NCI-H748 treated with DMSO at 0.1 percent for 48 hours (cell line): ENCODE measurements at places on chromosomes 3 and 15.

DNA sequence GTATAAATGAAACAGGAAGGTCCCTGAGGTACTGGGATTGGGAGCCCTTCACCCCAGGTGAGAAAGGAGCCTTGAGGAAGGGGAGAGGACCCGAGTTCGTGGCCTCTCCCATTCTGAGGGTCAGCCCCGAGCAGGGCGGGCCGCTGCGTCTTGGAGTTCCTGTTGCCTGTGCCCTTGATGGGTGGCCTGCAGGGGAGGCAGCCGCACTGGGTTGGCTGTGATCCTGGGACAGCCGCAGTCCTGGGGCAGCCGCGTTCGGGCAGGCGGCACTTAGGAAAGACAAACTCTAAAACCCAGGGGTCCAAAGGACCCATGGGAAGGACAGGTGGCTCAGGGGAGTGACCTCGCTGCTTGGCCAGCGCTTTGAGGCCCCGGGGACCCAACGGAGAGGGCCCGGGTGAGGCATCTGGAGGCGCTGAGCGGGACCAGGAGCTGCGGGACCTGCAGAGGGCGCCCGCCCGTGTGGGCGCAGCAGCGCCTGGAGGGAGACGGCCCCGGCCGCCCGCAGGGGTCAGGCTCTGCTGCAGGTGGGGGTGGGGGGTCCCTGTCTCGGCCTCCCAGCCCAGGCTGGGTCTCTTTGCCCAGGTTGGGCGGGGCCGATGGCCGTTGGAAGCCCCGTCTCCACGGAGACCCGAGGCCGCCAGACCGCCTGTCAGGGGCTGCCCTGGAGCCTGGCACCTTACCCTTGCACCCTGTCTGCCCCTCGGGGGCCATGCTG is 65.1 kb downstream of the HMCES start:
- DNase-seq, result no peak

DNA sequence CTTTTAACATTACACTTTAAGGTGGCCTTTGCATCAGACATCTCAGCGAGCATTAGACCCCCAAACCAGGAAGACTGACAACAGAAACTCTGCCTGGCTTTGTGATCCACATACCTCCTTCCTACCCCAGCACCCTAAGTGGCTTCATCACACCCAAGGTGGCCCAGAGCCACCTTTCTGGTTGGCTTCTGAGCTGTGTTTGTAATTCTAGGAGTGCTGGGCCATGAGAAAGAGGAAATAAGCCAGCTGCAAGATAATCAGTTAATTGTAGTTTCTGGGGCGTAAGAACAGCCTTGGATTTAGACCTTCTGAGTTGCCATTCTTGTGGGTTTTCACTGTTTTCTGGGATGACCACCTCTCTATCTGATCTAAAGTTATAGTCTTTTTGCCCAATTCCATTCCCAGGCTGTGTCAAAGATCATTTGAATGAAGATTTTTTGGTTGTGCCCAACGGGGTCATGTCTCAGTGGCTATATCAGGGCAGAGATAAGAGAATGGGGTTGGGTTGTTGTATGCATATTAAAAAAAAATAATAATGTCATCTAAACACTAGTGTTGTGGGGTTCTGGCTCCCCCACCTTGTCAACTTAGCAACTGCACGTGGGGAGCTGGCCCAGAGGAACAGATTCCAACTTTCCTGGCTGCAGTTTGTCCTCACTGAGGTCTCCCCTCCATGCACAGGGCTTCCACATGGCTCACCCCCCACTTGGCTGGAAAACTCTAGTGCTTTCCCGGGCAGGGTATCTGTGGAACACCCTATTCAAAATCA is 234.8 kb upstream of the WNT5A start:
- no peak for DNase-seq

DNA sequence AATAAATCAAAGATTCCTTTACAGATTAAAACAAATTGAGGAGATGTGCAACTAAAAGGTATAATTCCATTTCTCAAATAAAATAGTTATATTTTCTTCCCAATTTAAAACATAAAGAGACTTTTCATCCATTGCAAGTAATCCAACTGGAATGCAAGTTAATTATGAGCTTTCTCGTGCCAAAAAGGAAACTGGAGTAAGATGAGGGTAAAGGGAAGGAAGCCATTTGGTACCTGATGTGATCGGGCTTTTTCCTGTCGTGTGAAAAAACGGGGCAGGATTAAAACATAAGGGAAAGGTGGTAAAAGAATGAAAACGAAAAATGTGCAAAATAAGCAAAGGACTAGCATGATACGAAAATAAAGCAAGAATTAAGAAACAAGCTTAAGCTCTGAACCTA is 41.8 kb upstream of the XXYLT1 start:
- no peak for DNase-seq

DNA sequence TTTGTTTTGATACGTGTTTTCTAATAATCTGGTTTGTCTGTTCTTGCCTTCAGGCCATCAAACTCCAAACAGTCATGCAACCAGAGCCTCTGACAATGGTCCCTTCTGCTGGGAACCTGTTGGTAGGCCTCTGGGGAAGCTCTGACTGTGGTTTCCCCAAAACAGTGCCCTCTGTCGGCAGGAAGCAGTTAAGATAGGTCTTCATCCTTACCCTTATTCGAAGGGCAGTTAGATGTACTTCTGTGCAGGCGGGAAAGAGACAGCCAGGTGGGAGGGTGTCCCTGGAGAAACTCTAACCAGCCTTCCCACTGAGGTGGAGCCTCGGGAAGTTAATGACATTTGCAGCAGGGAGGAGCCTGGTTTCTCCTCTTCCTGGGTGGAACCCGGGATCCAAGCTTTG is 81.6 kb upstream of the CHMP2B start:
- DNase-seq, result no peak

DNA sequence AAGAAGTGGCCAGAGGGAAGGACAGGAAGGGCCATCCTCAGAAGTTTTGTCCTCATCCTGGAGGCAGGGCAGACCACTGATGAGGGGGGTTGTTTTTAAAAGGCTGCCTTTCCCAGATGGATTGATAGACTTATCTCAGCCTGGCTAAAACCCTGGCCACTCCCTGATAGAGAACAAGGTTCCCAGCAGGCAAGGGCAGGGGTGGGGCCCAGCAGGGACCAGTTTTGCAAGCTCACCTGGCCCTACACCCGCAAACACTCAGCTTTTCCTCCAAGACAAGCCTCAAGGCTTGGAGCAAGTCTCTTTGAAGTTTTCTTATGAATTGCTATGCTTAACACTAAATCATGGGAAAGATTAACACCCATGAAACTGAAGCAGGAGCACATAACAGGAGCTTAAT is 9.1 kb downstream of the LIPC start:
- DNase-seq, result no peak

DNA sequence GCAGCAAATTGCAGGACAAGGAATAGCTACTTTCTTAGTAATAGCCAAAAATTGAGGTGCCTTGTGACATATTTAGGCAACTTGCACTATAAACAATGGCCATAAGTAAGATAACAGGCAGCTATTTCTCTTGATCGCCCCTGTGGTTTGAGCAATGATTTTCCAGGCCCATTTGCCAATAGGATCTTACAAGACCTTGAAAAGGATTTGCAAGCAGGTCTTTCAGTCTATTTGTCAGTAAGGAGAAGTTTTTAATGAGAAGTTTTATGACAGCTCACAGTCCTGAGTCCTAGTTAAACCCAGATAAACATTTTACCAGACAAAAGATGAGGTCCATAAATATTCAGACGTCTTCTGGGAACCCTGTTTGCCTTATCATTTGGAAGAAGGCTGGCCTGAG is 645.5 kb downstream of the RBMS3 start:
- no peak for DNase-seq

- DNase-seq, result no peak
Observed at GRCh38 chr15:74793135-74794028, 11.5 kb downstream of the CSK start.

GRCh38 chr3:49703443-49703927 is 14.1 kb downstream of the RNF123 start:
- peak; percentile 19 for DNase-seq

GRCh38 chr3:31275038-31275572 is 257.6 kb upstream of the STT3B start:
- no peak for DNase-seq

GRCh38 chr3:181683563-181683962 is 28.2 kb upstream of the SOX2 start:
- no peak for DNase-seq

DNA sequence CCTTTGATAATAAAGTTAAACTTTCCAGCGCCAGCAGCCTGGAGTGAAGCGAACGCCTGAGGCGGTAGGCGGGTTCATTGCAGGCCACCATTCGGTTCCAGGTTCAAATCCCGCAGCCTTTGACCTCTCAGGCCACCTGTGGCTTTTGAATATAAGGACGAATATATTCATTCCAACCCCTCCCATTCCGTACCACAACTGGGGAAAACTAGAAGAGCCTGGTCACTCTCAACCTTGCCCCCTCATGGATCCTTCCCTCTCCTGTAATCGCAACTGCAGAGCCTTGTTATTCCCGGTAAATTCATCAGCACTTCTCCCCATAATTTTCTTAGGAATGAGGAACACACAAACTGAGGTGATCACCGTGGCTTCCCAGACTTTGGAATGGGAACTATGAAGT is 35.2 kb downstream of the ZIC4 start:
- no peak for DNase-seq

DNA sequence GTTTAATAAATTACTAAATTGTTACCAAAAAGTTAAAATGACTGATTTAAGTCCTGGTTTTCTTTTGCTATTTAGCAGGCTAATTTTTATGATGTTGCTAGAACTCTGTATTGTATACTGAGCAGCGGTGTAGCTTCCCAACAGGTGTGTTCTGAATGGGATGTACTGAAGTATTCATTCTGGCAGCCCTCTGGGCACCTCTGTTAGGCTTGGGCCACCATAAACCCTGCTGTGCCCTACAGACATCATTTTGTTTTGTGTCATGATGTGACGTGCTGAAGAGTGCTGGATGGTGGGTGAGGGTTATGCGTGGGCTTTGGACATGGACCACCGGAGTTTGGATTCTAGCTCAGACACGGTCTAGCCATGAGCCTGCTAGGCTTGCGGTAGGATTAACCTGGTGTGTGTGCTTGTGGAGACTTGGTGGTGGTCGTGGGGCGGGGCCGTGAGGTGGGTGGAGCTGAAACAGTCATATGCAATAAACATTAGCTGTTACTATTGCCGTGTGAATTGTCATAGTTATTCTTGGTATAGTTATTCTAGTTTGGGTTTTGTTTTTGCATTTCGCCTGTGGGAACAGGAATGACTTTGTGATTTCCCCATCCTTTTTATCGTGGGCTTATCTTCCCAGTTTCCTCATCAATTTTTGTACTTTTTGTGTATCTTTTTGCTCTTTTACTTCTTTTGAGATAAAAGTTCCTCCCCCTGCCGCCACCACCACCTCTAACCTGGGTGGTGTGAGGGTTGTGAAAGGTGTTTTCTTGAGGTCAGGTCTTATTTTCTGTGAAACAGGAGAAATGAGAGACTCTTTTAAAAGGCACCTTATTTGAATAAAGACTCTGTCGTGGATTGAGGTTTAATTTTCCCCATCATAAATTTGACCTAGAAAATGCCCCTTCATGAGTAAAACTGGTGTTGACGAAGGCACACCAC is 93.7 kb downstream of the MCTP2 start:
- DNase-seq, result no peak

GRCh38 chr3:86986671-86987420 is 4.1 kb downstream of the VGLL3 start:
- DNase-seq, result no peak

DNA sequence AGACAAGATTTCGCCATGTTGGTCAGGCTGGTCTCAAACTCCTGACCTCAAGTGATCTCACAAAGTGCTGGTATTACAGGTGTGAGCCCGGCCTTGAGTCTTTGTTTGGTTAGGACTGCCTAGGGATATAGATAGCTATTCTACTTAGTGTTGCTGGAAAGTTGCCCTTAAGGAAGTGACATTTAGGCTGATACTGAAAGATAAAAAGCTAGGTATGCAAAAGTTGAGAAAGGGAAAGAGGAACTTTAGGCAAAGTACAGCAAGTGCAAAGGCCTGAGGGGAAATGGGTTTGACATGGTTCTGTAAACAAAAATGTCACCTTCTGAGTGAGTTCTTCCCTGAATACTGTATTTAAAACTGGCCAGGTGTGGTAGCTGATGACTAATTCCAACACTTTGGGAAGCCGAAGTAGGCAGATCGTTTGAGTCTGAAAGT is 111.5 kb downstream of the ZNF609 start:
- DNase-seq, result no peak

- no peak for DNase-seq
Observed at GRCh38 chr3:38840987-38841386, 25.0 kb upstream of the SCN10A start.

DNA sequence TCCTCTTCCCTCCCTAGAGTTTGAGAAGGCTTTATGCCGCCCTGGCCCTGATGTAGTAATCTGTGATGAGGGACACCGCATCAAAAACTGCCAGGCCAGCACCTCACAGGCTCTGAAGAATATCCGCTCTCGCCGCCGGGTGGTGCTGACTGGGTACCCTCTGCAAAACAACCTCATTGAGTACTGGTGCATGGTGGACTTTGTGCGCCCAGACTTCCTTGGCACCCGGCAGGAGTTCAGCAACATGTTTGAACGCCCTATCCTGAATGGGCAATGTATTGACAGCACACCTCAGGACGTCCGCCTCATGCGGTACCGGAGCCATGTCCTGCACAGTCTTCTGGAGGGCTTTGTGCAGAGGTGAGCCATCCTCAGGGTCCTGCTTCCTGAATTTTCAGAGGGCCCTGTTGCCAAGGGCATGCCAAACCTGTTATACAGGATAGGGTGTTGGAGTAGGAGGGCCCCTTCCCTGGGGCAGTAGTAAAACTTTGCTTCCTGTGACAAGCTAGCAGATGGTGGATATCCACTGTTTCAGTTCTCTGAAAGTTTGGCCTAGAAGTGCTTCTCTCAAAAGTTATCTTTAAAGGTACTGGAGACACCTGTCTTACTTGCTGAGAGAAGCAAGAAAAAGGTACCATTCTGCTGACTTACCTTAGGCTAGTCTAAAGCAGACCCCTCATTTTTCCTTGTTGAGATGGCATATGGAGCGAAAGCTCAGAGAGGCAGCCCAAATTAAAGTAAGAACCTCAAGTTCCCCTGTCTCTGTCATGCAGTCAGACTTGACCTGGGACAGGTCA is 33.7 kb upstream of the TEX264 start:
- no peak for DNase-seq

DNA sequence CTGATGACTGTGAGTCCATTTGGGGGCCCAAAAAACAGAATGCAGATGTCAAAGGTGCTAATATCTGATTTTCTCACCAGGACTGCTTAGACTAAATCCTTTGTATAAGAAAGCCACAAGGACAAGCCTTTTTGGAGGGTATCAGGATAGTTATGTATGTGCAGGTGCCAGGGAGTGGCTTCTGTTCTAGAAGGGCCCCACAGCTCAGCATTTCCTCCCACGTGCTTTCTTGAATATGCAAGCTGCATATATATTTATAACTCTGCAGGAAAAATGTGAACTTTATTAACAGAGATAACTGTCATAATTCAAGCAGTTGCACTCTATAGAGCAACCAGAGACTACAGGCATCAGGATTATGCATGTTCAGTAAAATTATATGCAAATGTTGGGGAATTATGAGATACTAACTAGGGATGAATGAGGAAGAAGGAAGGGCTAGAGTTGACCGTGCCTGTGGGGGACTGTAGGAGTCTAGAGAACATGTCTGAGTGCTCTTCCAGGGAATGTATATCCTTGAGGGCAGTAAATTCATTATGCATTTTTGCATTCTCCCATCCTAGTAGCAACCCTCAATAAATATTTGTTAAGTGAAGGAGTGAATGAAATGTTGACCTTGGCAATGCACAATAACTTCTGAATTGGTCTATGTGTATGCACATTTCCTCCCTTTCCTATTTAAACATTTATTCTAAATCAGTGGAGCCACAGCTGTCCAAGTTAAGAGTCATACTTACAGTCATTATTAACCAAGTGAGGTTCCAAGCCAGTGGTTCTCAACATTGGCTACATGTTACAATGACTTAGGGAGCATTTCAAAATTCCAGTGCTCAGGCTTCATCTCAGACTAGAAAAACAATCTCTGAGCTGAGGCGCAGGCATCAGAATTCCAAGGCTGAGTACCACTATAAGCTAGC is 94.8 kb upstream of the ANKRD28 start:
- DNase-seq, result no peak
